CD4-positive, alpha-beta T cell treated with Interleukin-4 for 1 hour (primary cell): ENCODE measurements at places on chromosomes 5 and 9.
A peak's percentile ranks its signal among the peaks of the same experiment; 100 is the strongest.

- DNase-seq, result no peak
Observed at GRCh38 chr9:6198251-6198650, 17.4 kb upstream of the IL33 start.

- no peak for DNase-seq
Observed at GRCh38 chr9:98881836-98882568, 61.7 kb upstream of the COL15A1 start.

- DNase-seq, result no peak
Observed at GRCh38 chr9:86649913-86650312, 295.7 kb upstream of the TUT7 start.

GRCh38 chr9:84950879-84951811, 281.6 kb downstream of the NTRK2 start:
- DNase-seq, result no peak

DNA sequence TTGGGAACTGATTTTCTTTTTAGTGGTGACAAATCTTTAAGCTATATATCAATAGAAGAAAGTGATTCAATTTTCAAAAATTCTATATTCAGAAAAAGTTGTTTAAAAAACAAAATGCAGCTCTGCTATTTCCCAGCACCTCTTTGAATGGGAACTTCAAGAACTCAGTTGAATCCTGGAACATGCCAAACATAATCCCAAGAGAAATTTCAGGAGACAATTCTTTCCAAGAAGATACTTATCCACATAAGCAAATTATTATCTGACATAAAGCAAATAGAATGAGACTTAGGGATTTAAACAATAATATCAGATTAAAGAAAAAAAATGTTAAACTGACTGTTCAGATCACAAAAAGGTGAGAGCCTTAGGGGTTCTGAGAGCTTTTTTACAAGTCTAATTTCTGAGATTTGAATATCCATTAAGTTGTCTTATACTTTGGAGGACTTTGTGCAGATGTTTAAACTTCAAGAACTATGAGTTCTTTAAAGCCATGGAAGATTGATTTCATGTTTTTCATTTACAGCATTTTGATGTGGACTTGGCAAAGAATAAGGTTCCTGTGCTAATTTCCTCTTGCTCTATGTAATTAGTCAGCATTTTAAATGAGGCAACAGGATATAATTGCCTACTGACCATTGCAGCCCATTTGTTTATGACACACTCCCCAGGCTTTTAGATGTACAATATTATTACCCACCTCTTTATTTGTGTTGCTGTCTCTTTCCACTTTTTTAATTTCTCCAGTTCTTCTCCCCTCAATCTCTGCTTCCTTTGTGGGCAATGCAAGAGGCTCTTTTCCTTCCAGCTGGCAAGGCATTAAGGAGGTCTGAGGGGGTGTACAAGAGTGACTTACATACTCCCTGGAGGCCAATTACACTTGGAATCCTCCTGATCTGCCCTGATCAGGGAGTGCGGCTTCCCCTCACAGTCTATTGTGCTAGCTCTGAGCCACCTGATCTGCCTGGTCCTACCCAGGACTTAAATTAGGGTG, 419.1 kb downstream of the NR2F1-AS1 start:
- DNase-seq, result no peak

GRCh38 chr5:106768392-106768791, 902.3 kb downstream of the EFNA5 start:
- no peak for DNase-seq

DNA sequence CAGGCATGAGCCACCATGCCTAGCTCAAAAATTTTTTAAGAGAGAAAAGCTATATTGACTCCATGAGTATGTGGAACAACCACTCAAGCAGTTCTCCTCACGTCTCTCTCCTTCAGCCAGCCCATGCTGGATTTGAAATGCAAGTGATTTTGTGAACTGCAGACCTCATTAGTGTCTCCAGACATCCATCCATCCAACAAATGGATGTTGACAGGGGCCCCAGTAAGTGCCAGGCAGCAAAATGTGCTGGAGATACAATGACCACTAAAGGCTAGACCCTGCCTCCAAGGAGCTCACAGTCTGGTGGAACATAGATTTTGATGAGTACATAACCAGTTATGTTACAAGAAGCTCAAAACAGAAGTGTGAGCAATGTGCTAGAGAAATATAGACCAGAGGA, 37.1 kb upstream of the PPARGC1B start:
- DNase-seq, result no peak

DNA sequence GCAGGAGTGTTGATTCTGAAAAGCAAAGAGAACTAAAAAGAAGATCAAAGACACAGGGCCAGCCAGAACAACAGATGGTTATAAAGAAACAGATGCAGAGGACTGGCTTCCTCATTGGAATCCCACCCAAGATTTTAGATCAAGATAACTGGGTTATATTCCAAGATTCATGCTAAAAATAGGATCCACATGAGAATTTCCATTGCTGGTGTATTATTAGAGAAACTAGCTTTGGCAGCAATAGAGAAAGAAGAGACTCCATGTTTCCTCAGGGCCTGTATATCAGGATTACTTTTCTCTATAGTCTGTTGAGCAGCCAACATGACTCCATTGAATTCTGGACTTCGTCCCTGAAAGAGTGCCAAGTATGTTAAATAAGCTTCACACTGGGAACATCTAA, 367.3 kb downstream of the TUSC1 start:
- no peak for DNase-seq

- DNase-seq, result no peak
Observed at GRCh38 chr9:34541540-34541939, 18.8 kb upstream of the ENHO start.

GRCh38 chr9:137454145-137454596, 5.0 kb downstream of the NSMF start:
- no peak for DNase-seq

- no peak for DNase-seq
Observed at GRCh38 chr5:146716636-146717035, 161.9 kb downstream of the PPP2R2B start.

- no peak for DNase-seq
Observed at GRCh38 chr5:125149527-125149926, 403.1 kb upstream of the ZNF608 start.

- no peak for DNase-seq
Observed at GRCh38 chr5:51684794-51685355, 301.6 kb downstream of the ISL1 start.

DNA sequence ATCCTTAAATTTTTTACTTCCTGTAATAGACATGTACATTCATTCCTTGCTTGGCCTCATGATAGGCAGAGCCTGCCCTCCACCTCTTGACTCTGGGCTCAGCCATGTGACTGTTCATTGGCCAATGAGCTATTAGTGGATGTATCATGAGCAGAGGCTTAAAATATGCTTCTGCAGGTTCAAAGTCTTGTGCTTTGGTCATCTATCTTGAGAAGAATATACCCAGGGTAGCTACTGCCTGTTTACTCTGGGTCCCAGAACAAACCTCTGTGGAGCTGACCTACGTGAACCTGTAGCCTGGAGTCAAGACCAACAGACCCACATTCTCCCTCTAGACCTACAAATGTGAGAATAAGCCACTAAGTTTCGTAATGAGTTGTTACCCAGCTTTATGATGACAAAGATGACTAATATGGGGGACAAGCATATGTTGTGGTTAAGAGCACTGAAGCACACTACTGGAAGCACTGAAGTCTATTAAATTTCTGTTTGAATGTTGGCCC, 244.4 kb downstream of the MAST4 start:
- no peak for DNase-seq

- DNase-seq, result no peak
Observed at GRCh38 chr5:1840071-1840547, 38.9 kb downstream of the NDUFS6 start.

GRCh38 chr5:150144246-150144801, 11.3 kb downstream of the PDGFRB start:
- no peak for DNase-seq

DNA sequence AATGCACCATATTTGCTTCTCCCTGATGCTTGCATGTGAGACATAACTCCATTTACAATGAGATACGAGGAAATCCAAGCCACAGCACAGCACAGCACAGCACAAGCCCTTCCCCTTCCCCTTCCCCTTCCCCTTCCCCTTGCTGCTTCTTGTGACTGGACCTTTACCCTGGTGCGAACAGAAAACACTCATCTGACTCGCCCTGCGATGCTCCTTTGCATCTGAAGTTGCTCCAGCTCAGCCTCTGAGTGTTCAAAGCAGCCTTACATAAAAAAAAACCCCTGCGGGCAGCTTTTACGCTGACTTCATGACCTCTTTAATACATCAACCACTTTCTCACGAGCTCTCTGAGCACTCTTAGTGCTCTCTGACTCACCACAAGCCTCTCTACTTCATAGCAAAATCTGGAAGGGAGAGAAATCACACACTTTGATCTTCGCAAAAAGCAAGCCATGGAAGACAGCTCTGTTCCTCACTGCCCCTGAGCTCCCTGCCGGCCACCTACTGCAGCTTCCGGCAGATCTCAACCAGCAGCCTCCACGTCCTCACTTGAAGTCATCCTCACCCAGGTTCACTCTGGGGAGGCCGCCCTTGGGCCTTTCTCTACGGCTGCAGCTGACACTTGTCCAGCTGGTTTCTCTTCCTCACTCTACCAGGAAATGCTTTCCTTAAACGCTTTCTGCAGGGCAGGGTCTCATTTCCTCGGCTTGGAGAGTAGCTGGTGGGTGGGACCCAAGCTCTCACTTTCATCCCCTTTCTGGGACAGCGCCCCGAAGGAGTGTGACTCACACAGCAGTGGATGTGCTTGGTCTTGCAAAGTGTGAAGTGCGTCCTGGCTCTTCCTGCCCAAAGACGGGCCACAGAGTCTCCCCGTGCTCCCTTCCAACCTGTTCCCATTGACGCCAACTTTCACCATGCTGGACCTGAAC, 5.3 kb downstream of the SLC34A1 start:
- DNase-seq, result peak; percentile 75
